Peyer's patch (tissue), 4 donors: ENCODE measurements at places on chromosomes 12 and 14. TPM values are rescaled to one million over a fixed set of nuclear protein-coding genes. Genes with fewer than 3 reads are reported as not detected.

KRT86 gene
- total RNA-seq = not detected

DNA sequence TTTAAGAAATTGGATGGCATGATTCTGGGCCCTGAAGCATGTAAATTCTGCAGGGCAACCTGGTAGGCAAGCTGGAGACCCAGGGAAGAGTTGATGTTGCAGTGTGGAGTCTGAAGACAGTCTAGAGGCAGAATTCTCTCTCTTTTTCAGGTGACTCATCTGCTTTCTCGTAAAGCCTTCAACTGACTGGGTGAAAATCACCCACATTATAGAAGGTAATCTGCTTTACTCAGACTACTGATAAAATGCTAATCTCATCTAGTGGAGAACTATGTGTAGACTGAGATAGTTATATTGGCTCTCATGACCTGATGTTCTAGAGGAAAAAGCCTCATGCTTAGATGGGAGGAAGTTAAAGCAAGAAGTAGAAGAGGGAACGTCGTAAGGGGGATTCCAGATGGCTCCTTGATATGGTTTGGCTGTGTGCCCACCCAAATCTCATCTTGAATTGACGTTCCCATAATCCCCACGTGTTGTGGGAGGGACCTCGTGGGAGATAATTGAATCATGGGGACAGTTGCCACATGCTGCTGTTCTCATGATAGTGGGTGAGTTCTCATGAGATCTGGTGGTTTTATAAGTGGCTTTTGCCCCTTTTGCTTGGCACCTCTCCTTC lies 723.8 kb downstream of the BCL11B start:
- DNase-seq = no peak

GRCh38 chr14:61281186-61281947 lies at the start of gene TMEM30B:
Gene TMEM30B (minus strand): TSS chr14:61281338. CDS start chr14:61281147, 191 bp downstream.
- DNase-seq = no peak

DNA sequence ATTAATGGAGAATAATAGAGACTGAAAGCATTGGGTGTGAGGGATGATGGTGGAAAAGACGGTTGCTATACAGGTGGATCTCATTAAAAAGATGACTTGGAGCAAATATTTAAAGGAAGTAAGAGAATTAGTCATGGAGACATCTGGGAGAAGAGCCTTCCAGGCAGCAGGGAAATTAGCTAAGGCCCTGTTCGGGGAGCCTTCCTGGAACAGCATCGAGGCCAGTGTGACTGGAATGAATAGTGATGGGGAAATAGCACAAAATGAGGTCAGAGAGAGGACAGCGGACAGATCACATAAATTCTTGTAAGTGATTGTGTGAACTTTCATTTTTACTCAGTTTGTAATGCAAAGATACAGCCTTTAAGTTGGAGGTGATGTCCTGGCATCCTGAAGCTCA lies 842.3 kb downstream of the SLC6A15 start:
- no peak for DNase-seq

DNA sequence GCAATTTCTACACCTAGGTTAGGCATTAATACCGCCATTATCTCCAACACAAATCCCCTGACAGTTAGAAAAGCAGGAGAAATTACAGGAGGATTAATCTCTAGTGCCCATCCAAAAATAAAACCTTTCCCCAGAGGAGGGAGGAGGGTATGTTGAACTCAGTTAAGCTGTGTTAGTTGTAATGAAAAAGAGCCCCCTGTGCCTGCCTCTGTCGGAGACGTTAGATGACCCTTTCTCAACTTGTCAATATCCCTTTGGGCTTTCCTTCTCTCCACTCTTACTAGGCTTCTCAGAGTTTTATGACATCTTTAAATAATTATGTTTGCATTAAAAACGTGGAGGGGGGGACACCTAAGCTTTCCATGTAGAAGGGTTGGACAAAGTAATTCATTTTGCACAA lies 278.2 kb downstream of the PDZRN4 start:
- no peak for DNase-seq

DNA sequence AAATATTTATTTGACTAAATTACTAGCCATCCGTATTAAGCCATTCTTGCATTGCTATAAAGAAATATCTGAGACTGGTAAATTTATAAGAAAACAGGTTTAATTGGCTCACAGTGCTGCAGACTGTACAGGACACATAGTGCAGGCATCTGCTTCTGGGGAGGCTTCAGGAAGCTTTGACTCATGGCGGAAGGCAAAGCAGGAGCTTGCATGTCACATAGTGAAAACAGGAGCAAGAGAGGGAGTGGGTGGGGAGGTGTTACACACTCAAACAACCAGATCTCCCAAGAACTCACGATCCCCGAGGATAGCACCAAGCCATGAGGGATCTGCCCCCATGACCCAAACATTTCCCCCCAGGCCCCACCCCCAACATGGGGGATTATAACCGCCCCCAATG lies 26.7 kb upstream of the RAB21 start:
- no peak for DNase-seq

- DNase-seq = no peak
Observed at GRCh38 chr12:102965281-102966155, 8.0 kb downstream of the ASCL1 start.

GRCh38 chr12:21983095-21983494 lies 41.9 kb upstream of the ABCC9 start:
- DNase-seq = no peak

SART3 gene
- total RNA-seq = 79.9 TPM

- DNase-seq = no peak
Observed at GRCh38 chr14:34122081-34122480, 171.2 kb upstream of the EGLN3 start.

CD163 gene
- total RNA-seq = 33.2 TPM

ASCL1 gene
- not detected for total RNA-seq
